ACHN (cell line): ENCODE measurements at places on chromosomes 4 and X.
A peak's percentile ranks its signal among the peaks of the same experiment; 100 is the strongest.

- DNase-seq, result no peak
These were observed 338.3 kb downstream of the STIM2 start for GRCh38 chr4:27198971-27199370.

GRCh38 chr4:126182786-126183185 is 868.0 kb downstream of the FAT4 start:
- no peak for DNase-seq

DNA sequence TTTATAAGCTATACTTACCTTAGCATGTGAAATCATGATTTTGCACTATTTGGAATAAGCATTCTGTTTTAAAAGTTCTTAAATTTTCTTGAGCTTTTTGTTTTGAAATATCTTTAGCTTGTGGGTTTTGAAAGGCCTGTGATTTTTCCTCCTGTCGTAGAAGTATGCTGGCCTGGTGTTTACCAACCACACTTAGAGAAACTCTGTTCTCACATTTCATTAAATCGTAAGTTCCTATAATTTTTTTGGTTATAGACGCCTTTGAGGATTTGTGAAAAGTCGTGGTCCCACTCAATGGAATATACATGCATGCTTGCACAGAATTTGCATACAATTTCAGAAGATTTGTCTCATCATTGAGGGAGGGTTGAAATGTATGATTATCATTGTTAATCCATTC is 63.6 kb downstream of the PDLIM5 start:
- DNase-seq, result no peak

- DNase-seq, result no peak
These were observed 12.0 kb downstream of the ZFYVE28 start for GRCh38 chr4:2406406-2406805.

DNA sequence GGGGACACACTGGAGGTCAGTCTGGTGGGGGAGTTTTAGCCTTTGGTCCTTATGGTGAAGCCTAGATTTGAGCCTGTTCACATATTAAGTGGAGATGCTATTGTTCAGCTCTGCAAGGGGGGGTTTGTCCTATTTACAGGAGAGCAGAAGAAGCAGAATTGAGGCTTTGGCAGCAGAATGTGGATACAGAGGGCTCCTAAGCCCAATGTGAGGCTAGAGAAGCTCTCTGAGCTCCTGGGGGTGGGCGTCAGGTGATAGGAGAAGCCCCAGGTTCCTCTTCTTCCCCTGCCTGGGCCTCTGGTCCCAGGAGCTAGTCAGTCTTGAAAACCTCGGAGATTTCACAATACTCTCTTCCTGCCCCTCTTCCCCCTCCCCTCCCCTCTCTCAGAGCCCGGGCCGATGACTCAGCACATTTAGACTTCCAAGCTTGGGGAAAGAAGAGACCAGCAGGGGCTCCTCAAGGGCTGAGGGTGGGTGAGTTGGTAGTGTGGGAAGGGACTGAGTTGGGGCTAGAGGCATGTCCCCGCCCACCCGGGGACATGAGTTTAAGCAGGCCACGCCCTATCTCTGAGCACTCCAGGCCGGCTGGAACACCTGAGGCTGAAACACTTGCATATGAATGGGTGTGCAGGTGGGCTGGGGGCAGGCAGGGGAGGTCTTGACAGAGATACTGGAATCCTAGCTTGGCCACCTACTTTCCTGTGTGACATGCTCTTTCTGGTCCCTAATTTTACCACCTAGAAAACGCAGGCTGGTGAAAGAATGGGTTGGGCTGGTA is 3.4 kb downstream of the TFE3 start:
- peak; percentile 90 for DNase-seq

DNA sequence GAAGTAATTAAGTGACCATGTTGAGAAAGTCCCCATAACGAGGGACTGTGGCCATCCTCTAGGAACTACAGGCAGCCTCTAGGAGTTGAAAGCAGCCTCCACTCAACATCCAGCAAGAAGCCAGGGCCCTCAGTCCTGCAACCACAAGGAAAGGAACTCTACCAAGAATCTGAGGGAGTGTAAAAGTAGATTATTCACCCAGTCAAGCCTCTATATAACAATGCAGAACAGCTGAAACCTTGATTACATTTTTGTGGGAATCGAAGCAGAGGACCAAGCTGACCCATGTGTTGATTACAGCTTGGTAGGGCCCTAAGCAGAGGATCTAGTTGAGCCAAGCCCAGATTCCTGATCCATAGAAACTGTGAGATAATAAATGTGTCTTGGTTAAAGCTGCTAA is 17.1 kb downstream of the RPS6KA6 start:
- DNase-seq, result no peak

- peak; percentile 96 for DNase-seq
These were observed 475.7 kb upstream of the SLIT2 start for GRCh38 chr4:19776021-19776459.

GRCh38 chr4:103449296-103450023 is 251.3 kb upstream of the CENPE start:
- DNase-seq, result no peak

- no peak for DNase-seq
These were observed 245.2 kb upstream of the CENPE start for GRCh38 chr4:103443324-103443723.

GRCh38 chrX:154516656-154517100 is 646 bp upstream of the FAM3A start:
- DNase-seq, result no peak

DNA sequence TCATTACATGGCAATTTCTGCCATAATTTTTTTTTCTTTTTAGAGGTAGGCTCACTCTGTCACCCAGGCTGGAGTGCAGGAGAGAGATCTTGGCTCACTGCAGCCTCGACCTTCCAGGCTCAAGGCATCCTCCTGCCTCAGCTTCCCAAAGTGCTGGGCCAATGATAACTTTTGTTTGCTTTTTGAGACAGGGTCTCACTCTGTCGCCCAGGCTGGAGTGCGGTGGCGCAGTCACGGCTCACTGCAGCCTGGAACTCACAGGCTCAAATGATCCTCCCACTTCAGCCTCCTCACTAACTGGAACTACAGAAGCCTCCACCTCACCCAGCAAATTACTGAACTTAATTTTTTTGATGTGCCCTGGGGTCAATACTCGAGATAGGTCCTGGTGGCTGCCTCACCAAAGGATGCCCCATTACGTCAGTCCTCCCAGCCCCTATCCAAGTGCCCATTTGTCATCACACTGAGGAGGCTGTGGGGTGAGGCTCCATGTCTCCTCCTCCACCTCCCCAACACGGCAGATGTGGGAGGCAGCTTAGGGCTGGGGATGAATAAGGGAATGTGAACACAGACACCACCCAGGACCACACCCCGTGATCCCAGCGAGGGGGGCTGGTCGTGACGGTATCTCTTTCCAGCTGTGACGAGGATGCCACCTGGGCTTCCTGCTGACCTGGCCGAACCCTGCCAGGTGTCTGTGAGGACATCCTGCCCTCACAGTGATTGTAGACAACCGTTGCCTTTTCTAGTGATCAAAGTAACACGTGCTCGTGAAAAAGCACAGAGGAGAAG is 12.4 kb upstream of the NKX1-1 start:
- no peak for DNase-seq

DNA sequence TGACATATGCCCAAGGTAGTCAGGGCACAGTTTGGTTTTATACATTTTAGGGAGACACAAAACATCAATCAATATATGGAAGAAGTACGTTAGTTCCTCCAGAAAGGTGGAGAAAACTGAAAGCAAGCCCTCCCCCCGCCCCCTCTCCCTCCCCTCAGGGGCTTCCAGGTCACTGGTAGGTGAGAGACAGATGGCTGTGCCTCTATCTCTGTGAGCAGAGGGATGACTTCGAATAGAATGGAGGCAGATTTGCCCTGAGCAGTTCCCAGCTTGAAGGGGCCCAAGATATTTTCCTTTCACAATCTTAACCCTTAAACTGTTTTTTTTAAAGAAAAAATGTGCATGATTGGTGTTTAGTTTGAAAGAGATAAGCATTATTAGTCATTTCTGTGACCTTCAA is 114.0 kb downstream of the PCDH10 start:
- no peak for DNase-seq

DNA sequence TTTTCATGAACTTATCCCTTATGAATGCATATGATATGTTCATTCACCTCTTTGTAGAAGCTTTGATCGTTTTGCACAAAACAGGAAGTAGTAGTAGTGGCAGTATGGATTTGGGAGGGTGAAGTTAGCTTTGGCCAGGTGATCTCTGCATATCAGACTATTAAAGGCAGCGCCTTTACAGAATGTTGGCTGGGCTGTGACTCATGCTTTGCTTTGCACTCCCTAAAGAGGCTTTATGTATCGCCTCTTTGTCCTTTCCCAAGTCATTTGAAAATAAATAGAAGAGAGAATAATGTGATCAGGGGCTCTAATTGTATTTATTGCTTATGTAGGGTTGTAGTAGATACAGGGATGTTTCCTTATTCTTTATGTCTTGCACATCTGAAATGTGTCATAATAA is 50.4 kb downstream of the SHROOM3 start:
- no peak for DNase-seq

GRCh38 chrX:124910611-124911010 is 409.1 kb upstream of the TEX13C start:
- no peak for DNase-seq

- no peak for DNase-seq
These were observed 9.5 kb downstream of the PRMT9 start for GRCh38 chr4:147674496-147674895.

- DNase-seq, result peak; percentile 95
These were observed 293.1 kb downstream of the CAMK2D start for GRCh38 chr4:113468165-113469022.

DNA sequence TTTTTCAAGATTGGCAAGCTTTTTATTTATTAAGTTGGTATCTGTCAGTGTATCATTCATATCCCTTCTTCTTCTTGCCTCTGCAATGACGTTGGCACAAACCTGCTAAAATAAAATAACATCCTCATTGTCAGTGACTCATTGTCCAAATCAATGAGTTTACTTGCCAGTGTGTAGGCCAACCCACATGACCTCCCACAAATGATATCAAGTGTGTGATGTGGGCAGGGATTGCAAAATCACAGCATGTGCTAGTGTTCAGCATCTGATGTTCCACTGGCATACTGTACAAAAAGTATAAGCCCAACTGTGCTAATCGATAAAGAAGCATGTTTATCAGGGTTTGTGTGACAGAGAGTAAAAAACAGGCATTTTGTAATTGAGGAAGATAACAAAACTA is 25.5 kb downstream of the GPAT3 start:
- peak; percentile 71 for DNase-seq
